Cortex of kidney (tissue), 1 donor: ENCODE measurements at places on chromosomes 1 and 21.

- DNase-seq: no peak
Observed at GRCh38 chr1:204437796-204438570, 26.4 kb upstream of the PPP1R15B start.

DNA sequence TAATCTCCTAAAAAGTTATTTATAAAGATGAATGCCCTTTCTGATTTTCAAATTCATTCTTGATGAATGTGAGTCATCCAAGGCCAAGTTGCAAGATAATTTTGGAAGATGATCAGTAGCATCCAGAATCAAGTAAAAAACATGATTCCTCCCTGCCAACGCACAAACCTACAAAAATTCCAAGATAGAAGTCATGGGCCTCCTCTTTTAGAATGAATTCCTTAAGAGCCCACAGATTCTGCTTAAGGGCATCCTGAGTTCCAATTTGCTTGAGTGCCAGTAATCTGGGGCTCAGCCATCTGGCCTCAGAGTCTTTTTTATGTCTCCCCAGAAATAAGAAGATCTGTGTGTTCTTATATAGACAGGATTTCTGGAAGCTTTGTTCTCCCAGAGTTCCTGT is 23.2 kb upstream of the SPATA6 start:
- DNase-seq: no peak

DNA sequence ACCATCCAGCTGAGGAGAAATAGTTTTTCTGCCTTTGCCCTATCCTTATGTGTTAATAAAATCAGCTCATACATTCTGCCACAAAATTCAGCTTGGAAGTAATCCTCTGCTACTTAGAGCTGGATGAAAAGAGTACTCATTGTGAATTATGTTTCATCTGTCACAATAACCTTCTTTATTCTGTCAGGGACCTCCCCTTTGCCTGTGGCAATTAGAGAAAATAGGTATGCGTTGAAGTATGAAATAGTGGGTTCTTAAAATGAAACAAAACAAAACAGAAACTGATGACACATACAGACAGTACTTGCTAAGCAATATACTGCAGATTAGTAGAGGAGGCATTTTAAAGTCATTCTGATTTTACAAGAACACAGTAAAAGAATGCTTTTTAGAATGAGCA is 578.5 kb downstream of the USP25 start:
- DNase-seq: no peak

DNA sequence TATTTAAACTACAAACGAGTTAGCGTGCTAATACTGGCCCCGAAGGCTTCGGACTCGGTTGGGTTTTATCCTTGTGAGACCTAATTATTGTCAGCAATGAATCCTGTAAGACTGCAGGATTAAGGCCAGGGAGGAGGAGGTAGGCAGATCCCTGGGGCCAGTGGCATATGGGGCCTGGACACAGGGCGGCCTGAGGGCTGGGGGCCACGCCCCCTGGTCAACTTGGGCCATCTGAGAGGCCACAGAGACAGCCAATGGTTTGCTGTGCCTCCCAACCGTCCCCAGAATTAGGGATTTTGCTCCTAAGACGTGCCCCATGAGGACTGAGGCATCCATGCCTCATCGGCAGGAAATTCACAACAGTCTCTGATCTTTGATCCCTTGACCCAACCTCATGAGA is 31.1 kb upstream of the DISP3 start:
- DNase-seq: no peak

- DNase-seq: no peak
Observed at GRCh38 chr1:57770772-57771171, 346.9 kb upstream of the DAB1 start.

DNA sequence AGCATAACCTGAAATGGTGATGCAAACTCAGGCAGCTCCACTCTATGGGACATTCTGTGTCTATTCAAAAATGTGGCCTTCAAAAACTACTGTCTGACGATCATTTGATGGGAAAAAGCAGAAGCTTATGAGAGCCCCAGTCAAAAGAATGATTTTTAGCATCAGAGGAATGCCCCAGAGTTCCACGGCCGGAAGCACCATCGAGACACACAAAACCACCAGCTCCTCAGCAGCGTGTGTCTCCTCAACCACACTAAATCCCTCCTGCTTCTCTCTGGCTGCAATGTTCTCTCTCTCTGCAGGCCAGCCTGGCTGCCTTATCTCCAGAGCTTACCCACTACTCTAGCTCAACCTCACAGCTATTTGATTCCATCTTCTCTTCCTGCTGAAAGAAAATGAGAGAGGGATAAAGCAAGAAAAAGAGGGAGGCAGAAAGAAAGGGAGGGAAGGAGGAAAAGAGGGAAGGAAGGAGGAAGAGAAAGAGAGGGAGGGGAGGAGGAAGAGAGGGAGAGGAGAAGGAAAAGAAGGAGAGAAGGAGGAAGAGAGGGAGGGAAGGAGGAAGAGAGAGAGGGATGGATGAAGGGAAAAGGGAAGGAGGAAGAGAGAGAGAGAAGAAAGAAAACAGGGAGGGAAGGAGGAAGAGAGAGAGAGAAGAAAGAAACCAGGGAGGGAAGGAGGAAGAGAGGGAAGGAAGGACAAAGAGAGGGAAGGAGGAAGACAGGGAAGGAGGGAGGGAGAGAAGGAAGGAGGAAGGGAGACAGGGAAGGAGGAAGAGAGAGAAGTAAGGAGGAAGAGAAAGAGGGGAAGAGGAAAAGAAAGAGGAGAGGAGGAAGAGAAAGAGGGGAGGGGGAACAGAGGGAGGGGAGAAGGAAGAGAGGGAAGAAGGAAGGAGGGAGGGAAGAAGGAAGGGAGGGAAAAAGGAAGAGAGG is 33.5 kb upstream of the LAPTM5 start:
- DNase-seq: no peak

GRCh38 chr1:91798740-91799139 is 87.2 kb downstream of the TGFBR3 start:
- no peak for DNase-seq

DNA sequence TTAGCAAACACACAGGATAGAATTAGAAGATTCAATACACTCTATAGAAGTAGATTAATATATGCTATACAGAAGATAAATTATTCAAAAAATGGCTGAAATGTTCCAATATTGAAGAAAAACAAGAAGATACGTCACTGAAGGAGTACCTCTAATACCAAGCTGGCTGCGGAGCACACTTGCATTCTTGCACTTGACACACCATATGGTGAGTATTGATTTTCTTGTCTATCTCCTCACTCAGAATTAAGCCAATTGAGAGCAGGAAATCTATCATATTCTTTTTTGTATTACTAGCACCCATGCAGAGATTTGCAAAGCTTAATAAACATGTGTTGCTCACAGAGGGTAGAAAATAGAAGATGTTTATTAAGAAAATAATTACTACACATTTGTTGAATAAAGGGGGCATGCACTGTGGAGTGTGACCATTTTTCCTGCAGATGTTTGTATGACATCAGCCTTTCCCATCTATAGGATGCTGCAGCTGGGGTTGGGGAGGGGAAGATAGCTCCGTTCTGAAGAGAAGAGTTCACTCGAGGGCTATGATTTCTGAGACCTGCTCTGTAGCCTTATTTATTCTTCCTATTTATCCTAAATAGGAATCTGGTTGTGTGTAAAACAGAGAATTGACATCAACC is 318.1 kb downstream of the HHIPL2 start:
- DNase-seq: no peak

- no peak for DNase-seq
Observed at GRCh38 chr1:230537456-230537855, 104.8 kb upstream of the COG2 start.

GRCh38 chr1:15943992-15944307 is 32.0 kb downstream of the ZBTB17 start:
- DNase-seq: no peak

DNA sequence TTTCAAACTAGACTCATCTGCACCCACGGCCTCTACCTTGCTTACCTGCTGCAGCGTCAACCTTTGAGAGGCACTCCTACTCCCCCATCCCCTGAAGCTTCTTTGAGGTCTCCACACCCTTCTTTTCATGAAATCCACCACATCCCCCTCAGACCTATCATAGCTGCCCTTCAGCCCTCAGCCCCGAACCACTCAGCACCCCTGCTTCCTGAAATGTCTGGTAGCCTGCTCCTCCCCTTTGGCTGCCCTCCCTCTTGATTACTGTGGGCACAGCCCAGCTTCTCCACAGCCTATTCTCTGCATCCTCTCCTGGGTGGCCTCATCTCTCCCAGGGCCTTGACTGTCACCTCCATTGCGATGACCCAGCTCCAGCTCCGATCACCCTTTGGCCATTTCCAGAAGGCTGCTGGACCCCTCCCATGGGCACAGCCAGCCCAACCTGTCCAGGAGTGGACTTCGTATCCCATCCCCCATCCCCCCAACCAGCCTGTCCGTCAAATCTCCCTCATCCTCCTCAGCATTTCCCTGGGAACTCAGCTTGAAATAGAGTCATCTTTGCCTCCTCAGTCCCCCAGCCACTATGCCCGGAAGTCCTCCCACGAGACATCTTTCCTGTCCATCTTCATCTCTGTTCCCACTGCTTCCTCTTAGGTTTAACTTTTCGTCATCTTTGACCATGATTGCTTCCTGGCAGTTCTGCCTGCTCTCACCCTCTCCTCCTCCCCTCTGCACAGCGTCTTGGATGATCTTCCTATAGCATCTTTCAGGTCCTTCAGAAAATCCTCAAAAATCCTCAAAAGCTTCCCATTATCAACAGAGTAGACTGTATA is 6.1 kb upstream of the ADORA1 start:
- no peak for DNase-seq

DNA sequence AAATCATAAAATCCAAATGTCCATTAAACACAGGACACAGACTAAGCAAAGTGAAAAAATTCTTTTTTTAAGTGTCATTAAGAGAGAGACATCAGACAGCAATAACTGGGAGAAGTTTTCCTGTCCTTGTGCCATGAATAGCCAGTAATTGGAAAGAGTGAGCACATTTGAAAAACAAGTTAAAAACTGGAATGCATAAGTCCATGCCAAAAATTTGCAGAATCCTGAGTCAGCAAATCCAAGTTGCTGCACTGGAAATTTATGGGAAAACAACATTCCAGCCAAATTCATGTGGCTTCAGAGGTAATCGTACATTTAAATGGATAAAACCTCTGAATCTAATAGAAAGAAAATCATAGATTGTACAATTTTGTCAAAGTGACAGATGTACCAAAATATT is 291.4 kb downstream of the LRRC40 start:
- no peak for DNase-seq

DNA sequence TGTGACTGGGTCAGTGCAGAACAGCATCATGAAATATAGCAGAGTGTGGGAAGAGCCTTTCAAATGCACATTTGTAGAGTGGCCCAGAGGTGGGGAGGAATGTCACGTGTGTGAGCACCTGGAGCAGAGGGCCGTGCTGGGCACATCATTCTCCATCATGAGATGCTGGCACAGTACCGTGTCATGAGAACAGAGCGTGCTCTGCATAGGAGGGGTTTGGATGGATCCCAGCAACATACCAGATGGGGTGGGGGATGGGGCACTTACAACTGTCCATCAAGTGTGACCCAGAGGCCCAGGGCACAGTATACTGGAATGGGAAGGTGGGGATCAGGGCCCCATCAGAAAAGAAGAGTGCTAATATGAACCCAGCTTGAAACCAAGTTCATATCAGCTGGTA is 182.0 kb downstream of the LMX1A start:
- DNase-seq: no peak

- no peak for DNase-seq
Observed at GRCh38 chr1:29845910-29846309, 609.6 kb downstream of the PTPRU start.

GRCh38 chr1:38291906-38292521 is 245.4 kb upstream of the POU3F1 start:
- DNase-seq: no peak

DNA sequence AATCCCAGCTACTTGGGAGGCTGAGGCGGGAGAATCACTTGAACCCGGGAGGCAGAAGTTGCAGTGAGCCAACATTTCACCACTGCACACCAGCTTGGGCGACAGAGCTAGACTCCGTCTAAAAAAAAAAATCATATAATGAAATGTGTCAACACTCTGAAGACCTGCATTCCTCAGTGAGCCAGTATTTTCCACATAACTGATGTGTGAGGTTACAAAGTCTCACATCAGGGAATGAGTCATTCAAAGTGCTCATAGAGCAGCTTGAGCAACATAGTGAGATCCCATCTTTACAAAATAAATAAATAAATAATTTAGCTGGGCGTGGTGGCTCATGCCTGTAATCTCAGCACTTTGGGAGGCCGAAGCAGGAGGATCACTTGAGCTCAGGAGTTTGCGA is 65.5 kb downstream of the CASZ1 start:
- DNase-seq: no peak

DNA sequence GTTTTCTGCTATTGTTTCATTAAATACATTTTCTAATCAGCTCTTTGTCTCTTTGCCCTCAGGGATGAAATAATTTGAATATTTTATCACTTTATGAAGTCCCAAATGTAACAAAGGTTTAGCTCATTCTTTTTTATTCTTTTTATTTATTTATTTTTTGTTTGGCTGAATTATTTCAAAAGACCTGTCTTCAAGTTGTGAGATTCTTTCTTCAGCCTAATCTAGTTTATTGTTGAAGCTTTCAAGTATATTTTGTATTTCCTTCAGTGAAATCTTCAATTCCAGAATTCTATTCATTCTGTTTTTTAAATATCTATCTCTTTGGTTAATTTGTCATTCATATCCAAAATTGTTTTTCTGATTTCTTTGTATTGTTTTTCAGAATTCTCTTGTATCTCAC is 10.8 kb downstream of the LY9 start:
- DNase-seq: no peak

GRCh38 chr1:186330758-186331157 is 44.3 kb downstream of the TPR start:
- no peak for DNase-seq

- DNase-seq: no peak
Observed at GRCh38 chr21:45970674-45971615, 10.6 kb upstream of the COL6A1 start.

DNA sequence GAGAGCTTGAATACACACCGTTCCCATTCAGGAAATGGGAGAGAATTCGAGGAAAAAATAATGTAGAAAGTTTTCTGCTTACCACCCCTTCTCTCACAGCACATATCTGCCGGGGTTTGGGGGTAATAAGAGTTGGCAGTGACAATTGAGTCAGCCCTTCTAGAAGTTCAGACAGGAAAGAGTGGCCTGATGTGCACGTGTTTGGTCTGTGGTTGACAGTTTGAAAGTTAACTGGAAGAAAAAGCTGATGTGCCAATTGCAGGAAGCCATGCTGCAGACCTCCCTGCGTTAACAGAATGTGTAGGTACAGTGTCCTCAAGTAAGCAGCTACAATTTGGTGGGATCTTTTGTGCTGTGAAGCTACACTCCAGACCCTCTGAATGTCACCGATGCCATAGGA is 50.9 kb downstream of the DHX9 start:
- no peak for DNase-seq

- DNase-seq: no peak
Observed at GRCh38 chr1:167524651-167525050, 6.3 kb upstream of the CD247 start.

- DNase-seq: no peak
Observed at GRCh38 chr1:224707843-224708725, 92.0 kb downstream of the CNIH3 start.
